A673 (cell line): ENCODE measurements at places on chromosomes 1 and 21. TPM values are rescaled to one million over a fixed set of nuclear protein-coding genes. Genes with fewer than 3 reads are reported as not detected.

DNA sequence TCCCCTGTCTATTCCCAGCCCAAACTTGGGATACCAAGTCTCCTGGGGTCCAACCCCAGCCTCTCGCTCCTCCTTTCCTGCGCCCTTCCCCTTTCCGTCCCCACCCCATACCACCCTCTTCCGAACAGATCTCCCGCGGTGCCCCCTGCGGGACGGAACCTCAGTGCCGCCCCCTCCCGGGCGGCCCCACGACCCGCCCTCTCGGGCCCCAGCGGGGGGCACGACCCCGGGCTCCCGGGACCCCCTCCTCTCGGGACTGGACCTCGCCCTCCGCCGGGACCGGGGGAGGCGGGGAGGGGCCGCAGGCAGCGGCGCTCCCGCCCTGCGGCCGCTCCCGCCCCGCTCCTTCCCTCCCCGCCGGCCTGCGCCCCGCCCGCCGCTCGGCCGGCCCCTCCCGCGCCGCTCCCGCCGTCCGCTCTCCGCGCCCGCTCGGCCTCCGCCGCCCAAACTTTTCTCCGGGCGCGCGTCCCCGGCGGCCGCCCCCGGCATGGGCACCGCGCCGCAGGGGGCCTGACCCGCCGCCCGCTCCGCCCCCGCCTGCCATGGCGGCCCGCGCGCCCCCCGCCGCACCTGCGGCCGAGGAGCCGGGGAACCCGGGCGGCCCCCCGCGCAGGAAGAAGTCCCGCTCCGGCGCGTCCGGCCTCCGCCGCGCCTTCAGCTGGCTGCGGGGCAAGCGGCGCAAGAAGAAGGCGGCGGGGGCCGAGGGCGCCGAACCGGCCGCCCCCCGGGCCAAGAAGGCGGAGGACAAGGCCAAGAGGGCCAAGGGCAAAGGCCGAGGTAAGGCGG lies 39.0 kb upstream of the SYNC start:
- no peaks in the 10 kb centered on the region for H3K4me1 ChIP-seq
- no peak overlapping the region for H3K27ac ChIP-seq
- no peak for DNase-seq
- H3K27me3 ChIP-seq = no peaks in the 10 kb centered on the region
- peak overlapping the region; percentile 59 for H3K4me3 ChIP-seq

- no peak overlapping the region for H3K27ac ChIP-seq
- no peak for DNase-seq
- H3K4me1 ChIP-seq = peaks cover 10% of the 10 kb centered on the region
- H3K36me3 ChIP-seq = peaks cover 34% of the 10 kb centered on the region
- H3K27me3 ChIP-seq = no peaks in the 10 kb centered on the region
Measured at GRCh38 chr1:36269408-36269838, 36.7 kb upstream of the SH3D21 start.

GRCh38 chr1:244330318-244330625 lies 121.4 kb downstream of the ADSS2 start:
- no peak overlapping the region for H3K27ac ChIP-seq
- DNase-seq = no peak
- H3K27me3 ChIP-seq = no peaks in the 10 kb centered on the region
- no peaks in the 10 kb centered on the region for H3K36me3 ChIP-seq
- no peak overlapping the region for H3K4me3 ChIP-seq

ATAD3C gene
- 0.22 and 0.39 TPM in 2 replicates for total RNA-seq
